ENCODE measurements at places on chromosomes 12 and 14. TPM values are rescaled to one million over a fixed set of nuclear protein-coding genes. Genes with fewer than 3 reads are reported as not detected.

SLC38A2 gene
- 117 TPM for total RNA-seq

KRT6C gene
- total RNA-seq: not detected

RASAL1 gene
- total RNA-seq: 0.55 TPM

CIDEB gene
- 0.19 TPM for total RNA-seq

OR4M1 gene
- not detected for total RNA-seq
